ENCODE measurements at places on chromosomes 3 and 15. TPM values are rescaled to one million over a fixed set of nuclear protein-coding genes. Genes with fewer than 3 reads are reported as not detected.
A peak's percentile ranks its signal among the peaks of the same experiment; 100 is the strongest.

ZKSCAN7 gene
- 0.83 TPM for total RNA-seq

GRCh38 chr3:139120086-139121056 lies 75.7 kb upstream of the PRR23C start:
- DNase-seq = no peak

NR2E3 gene
- not detected for total RNA-seq

ADGRG7 gene
- not detected for total RNA-seq

EOGT gene
- total RNA-seq = 18.1 TPM

C3orf49 gene
- not detected for total RNA-seq

DNA sequence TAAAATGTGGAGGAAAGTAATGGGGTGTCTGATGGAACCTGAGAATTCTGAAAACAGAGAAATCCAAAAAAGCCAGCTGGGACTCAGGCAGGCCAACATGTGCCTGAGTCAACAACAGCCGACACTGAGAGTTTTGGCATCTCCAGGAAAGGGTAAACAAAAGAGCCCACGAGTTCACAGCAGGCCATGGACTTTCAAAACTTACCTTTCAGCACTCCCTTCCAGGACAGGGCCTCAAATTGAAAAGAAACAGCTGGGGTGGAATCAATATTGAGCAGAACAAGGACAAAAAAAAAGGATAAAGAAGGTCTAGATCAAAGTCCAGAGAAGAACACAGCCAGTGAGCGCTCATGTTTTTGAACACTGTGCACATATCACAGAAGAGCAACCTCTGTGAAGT lies 735.4 kb upstream of the GRM7 start:
- no peak for DNase-seq

GRCh38 chr3:160449636-160450598 lies at the start of gene TRIM59:
Gene TRIM59 (minus strand): TSS chr3:160449786. CDS start chr3:160439183, 10,603 bp downstream.
- peak; percentile 97 for DNase-seq

NR2F2 gene
- total RNA-seq = not detected

- no peak for DNase-seq
Measured at GRCh38 chr15:48400086-48400485, 68.9 kb downstream of the DUT start.

GPR160 gene
- 7.7 TPM for total RNA-seq

GRCh38 chr15:70268698-70269251 lies 171.1 kb upstream of the TLE3 start:
- no peak for DNase-seq

DNA sequence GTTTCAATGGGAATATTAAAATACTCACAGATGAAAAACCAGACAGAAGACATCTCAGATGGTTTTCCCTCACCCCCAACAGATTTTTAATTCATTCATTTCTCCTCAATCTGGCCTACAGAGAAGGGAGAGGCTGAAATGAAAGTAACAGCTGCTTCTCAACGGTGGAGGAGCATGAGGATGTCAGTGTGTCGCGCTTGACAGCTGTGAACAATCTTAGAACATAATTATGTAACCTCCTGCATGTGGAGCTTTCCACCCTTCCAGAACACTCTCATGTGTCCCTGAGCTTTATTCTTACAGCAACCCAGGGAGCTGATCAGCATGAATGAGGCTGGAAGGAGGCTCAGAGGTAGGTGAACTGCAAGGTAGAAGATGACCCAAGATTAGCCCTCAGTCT lies 52.7 kb downstream of the MB21D2 start:
- DNase-seq = no peak

GRCh38 chr3:13513051-13513912 lies 33.2 kb downstream of the HDAC11 start:
- DNase-seq = no peak

DNA sequence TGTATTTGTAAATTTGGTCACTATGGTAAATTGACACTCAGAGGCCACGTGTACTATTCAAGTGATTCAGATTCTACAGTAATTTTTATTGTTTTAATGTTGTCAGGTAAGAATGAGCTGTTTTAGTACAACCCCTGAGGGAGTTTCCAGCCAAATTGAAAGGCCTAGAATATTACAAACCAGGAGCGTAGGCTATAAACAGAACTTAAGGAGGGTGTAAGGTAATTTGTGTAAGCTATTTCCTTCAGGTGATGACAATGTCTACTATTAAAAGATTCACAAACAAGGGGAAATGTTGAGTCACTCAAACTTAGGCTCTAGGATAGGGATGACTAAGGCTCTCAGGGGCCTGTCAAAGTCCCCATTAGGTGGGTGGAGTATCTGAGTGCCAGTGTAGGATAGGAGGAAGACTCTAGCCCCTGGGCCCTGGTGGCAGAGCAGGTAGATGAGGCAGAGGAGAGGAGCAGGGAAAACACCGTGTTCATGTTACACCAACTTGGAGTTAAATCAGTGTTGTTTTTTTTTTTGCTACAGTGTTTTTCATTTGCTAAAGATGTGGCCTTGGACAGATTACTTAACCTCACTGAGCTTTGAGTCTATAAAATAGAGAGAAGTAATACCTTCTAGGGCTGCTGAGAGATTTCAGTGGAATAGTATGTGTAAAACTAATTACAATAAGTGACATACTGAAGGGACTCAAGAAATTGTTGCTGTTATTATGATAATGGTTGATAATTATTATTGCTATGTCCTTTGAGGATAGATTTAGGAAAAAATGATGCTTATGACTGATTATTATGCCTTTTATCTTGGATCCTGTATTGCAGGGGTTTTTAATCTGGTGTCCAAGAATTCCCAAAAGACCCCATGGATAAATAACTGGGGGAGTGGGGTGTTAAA lies 10.3 kb downstream of the TM4SF1 start:
- no peak for DNase-seq

GRCh38 chr15:58865425-58865880 lies 68.0 kb downstream of the SLTM start:
- DNase-seq = no peak

- DNase-seq = no peak
Measured at GRCh38 chr3:147406028-147406931, at the start of gene ZIC4. Gene ZIC4 (minus strand): TSS chr3:147406543. CDS start chr3:147402797, 3,746 bp downstream.

ZNF710 gene
- 34.2 TPM for total RNA-seq

DNA sequence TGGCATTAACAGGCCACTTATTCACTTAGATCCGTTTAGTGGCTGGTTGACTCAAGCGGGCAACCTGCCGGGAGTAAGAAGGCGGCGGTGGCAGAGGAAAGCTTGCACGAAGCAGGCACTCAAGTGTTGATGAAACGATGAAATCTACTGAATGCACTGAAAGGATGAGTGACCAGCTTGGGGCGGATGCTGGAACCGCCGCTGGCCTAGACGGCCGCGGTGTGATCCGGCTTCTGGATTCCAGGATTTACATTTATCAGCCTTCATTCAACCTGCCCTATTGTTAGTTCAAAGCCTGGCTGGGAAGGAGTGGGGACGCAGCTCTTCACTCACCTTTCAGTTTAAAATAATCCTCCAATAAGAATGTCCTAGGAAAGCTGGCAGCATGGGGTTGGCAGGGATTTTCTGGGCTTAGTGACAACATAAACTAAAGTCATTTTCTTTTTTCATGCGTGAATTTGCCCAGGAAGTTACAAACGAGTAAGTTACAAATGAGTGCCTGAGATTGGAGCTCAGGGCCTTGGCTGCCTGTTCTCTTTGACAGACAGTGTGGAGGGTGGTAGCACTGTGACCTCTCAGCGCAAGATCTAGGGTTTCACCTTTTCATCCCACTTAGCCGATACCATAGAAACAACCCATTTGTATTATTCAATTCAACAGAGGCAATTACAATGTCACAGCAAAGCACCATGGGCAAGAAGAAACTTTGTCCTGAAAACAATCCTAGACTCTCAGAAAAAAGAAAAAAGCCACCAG lies 1.1 kb upstream of the PLCH1 start:
- DNase-seq = no peak

- no peak for DNase-seq
Measured at GRCh38 chr3:171776839-171777583, 33.3 kb downstream of the PLD1 start.

IQCF5 gene
- not detected for total RNA-seq

NOX5 gene
- 0.21 TPM for total RNA-seq

DNA sequence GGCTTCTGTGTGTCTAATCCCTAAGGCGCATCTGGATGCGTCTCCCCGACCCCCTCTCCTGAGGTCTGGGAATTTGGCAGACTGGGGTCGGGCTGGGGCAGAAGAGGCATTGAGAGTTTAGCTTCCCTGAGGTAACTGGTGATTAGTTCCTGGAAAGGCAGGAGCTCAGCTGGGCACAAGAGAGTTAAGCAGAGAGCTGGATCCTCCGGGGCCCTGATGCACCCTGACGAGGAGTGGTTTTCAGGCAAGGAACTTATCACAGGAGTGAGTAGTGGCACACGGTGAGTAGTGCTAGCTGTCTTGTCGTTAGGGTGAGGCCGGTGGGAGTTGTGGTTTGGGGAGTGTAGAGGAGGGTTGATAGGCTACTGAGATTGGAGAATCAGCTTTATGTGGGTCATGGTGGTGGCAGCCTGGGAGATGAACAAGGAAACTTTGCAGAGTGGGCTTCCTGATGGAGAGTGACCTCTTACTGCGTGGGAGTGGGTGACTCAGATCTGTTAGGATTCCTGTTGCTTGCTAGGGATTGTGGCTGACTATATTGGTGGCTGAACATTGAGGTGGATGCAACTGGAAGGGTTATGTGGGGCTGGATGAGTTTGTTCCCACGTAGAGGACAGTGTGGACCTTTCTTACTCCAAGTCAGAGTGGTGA lies 897 bp downstream of the RAD54L2 start:
- DNase-seq = peak; percentile 16

GRCh38 chr3:65781594-65781993 lies 257.1 kb downstream of the MAGI1 start:
- no peak for DNase-seq

FEZF2 gene
- total RNA-seq = not detected

GRCh38 chr3:38186781-38187180 lies 21.4 kb downstream of the OXSR1 start:
- no peak for DNase-seq

- no peak for DNase-seq
Measured at GRCh38 chr15:36888011-36888992, 212.0 kb downstream of the MEIS2 start.

ABCF3 gene
- total RNA-seq = 73.4 TPM

DNA sequence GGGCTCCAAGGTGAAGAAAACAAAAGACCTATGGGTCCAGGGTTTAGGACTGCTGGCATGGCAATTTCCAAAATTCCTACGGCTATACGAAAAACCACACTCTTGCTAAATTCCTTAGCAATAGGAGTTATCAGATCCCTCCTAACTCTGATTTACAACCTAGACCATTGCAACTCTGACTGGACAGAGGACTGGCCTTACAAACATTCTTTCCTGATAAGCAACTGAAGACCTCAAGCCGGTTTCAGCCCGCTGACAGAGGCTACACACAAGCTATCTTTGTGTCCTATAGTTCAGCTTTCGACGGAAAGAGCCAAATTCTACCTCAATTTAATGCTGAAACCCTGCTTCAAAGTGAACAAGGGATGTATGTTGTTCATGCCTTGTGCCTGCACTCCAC lies 38.3 kb upstream of the AGBL1 start:
- no peak for DNase-seq

- no peak for DNase-seq
Measured at GRCh38 chr3:151047636-151048035, 37.8 kb upstream of the MED12L start.

GRCh38 chr15:100909989-100910955 lies 8.9 kb upstream of the LRRK1 start:
- DNase-seq = no peak

GRCh38 chr15:100516643-100517512 lies 11.9 kb downstream of the CERS3 start:
- no peak for DNase-seq

DNA sequence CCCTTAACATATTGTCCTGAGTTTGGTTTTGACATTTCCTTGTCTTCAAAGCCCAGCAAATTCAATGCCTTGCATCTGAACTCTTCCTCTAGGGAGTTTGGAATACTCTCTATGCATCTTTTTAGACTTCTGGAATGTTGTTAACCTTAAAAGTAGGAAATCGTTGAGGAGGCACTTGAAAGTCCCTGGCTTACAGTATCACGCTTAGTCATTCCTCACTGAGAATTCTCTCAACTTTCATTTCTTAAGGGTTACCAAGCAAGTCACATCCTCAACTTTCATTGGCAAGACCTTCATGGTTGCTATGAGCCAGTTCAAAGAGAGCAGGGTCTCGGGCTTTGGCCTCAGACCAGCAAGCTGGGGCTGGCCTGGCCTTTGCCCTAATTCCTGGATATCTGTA lies 89.9 kb downstream of the ASB7 start:
- DNase-seq = no peak

GRCh38 chr15:74906067-74906449 lies 593 bp downstream of the FAM219B start:
- peak; percentile 28 for DNase-seq

GRCh38 chr15:70031713-70032112 lies 66.0 kb downstream of the TLE3 start:
- no peak for DNase-seq

ITGB5 gene
- total RNA-seq = 4.3 TPM

TM6SF1 gene
- total RNA-seq = 3.3 TPM
